IPS DF 6.9 (cell line): ENCODE measurements at places on chromosomes 2 and 18.
A peak's percentile ranks its signal among the peaks of the same experiment; 100 is the strongest.

- no peak for DNase-seq
Observed at GRCh38 chr2:28011322-28011737, 120.8 kb downstream of the BABAM2 start.

DNA sequence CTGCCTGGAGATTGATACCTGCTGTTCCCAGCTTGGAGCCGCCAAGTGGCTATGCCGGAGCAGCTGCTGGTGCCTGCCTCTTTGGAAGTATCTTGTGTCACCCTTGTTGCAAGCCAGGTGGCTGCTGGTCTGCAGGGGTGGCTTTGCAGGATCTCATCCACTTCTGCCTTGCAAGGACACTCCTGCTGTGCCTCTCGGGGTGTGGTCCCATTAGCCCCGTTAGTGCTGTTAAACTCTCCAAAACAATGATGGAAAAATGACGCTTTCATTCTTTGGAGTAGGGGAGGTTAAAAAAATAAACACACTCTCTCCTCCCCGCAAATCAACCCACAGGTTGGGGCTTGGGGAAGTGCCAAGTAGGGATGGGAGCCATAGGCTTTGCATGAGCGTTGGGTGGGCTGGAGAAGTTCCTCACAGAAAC lies 352.8 kb downstream of the RNF144A start:
- DNase-seq: no peak

DNA sequence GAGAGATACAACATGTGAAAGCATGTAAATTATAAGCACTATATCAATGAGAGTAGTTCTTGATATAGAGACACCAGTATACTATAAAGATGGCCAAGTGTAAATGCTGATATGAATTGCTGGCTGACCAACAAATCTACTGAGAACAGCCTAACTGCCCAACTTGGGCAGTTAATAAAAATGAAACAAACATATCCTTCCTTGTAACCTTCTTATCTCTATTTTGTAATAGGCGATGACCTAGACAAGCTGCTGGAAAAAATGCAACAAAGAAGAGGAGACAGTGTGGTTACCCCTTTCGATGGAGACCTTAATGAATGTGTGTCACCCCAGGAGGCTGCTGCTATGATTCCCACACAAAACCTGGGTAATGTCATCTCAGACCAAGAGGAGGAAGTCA lies 148.7 kb downstream of the ESCO1 start:
- no peak for DNase-seq

GRCh38 chr18:25799231-25799630 lies 291.2 kb downstream of the SS18 start:
- DNase-seq: no peak

DNA sequence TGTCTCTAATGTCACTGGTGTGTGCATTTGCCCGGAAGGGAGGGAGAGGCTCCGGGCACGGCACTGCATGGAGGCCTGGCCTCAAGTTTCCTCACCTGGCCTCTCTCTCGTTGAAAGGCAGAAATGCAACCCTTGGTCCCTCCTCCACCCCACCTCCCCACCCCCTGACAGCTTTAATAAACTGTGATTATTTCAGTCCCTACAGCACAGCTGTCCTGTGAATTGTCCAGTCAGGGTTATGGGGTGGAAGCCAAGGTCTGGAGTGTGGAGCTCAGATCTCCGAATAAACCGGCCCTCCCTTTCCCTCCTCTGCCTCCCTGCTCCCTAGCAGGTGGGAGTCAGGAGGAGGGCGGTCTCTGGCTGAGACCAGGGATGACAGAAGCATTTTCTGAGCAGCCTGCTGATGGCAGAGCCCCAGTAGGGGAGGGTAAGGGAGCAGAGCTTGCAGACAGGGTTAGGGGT lies 199.2 kb upstream of the SMAD2 start:
- no peak for DNase-seq

DNA sequence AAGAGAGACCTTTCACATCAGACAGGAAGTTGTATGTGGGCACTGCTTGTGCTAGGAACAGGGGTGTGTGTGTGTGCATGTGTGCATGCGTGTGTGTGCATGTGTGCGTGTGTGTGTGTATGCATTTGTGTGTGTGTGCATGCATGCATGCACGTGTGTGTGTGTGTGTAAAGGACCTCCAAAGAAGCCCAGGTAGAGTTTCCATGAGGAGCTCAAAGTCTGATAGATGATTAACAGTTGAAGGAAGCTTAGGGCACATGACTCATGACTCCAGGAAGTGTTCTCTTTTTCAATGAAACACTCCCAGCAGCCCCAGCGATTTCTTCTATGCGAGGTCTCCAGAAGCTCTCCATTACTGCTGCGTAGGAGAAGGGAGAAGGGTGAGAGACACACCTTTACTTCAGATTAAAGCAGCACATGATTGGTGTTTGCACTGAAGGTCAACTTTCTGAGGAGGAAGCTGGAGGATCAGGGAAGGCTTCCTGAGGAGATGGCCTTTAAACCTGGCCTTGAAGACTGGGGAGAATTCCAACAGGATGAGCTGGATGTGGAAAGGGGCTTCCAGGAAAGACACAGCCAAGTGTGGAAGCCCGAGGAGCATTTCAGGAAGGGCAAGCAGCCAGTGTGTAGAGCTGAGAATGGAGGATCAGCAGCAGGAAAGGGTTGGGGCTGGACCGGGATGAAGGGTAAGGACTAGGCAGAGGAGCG lies 77.7 kb downstream of the SMAD4 start:
- no peak for DNase-seq

DNA sequence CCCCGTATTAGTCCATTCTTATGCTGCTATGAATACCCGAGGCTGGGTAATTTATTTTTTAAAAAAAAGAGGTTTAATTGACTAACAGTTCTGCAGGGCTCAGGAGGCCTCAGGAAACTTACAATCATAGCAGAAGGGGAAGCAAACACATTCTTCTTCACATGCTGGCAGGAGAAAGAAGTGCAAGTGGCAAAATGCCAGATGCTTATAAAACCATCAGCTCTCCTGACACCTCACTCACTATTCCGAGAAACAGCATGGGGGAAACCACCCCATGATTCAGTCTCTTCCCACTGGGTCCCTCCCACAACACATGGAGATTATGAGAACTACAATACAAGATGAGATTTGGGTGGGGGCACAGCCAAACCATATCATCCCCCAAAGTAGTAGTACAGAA lies 2148.5 kb upstream of the PIK3C3 start:
- no peak for DNase-seq

DNA sequence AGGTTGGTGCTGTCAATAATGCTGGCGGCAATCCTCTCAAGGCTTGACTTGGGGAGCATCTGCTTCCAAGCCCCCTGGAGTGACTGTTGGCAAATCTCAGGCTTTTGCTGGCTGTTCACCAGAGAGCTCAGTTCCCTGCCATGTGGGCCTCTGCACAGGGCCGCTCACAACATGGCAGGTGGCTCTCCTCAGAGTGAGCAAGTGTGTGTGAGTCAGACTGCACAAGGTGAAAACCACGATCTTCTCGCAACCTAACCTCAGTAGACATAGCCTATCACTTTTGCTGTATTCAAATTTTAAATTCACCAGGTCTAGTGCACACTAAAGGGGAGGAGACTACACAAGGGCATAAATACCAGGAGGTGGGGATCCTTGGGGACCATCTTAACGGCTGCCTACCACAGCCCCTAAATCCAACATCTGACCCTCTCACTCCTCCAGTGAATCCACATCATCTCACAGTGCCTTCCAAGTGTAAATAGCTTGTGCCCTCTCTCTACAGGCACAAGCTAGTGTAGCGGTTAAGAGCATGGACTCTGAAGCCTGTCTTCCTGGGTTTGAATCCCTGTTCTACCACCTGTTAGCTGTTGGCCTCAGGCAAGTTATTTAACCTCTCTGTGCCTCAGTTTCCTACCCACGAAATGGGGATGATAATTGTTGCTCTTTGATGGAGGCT lies 187.7 kb upstream of the CXCR4 start:
- DNase-seq: no peak

DNA sequence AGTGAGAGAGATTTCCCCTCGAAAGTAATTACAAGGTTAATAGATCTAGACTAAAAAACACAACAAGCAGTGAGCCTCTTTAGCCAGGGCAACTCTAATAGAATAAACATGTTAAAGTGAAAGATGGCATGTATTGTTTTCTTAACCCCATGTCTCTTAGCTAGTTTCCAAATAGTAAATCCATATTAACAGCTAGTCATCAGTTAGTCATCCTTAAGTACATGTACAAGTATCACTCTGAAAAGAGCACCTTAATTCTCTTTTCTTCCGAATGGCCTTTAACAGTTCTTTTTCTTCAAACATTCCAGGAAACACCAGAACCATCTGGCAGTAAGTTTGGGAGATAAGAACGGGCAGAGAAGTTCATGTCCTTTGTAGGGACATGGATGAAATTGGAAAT lies 1480.0 kb downstream of the LRP1B start:
- no peak for DNase-seq

- no peak for DNase-seq
Observed at GRCh38 chr2:237629188-237629534, 1.8 kb downstream of the LRRFIP1 start.

GRCh38 chr2:129887688-129888266 lies 91.7 kb upstream of the RAB6C start:
- no peak for DNase-seq

GRCh38 chr2:32835148-32835547 lies 111.6 kb upstream of the LTBP1 start:
- no peak for DNase-seq

- no peak for DNase-seq
Observed at GRCh38 chr2:73933194-73933593, 6.5 kb downstream of the DGUOK start.

GRCh38 chr18:54749291-54749690 lies 79.0 kb upstream of the RAB27B start:
- no peak for DNase-seq

- DNase-seq: no peak
Observed at GRCh38 chr2:150876251-150876950, 385.3 kb downstream of the RBM43 start.

DNA sequence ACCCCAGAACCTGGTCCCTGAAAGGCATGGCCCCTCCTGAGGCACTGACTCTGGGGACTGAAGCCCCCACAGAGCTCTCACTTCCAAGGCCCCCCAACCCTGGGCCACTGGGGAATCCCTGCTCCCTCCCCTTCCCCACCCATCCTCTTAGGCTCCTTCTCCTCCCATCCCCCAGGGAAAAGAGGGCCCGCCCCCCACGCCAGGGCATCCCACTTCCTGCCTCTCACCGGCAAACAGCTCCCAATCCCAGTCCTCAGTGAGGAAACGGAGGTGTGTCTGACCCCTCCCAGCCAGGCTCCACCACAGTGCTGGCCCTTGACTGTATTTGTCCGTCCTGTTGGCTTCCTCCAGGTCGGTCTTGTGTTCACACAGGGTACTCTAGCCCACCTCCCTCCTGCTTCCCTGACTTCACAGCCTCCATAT lies 35.0 kb upstream of the PTMA start:
- peak; percentile 87 for DNase-seq

DNA sequence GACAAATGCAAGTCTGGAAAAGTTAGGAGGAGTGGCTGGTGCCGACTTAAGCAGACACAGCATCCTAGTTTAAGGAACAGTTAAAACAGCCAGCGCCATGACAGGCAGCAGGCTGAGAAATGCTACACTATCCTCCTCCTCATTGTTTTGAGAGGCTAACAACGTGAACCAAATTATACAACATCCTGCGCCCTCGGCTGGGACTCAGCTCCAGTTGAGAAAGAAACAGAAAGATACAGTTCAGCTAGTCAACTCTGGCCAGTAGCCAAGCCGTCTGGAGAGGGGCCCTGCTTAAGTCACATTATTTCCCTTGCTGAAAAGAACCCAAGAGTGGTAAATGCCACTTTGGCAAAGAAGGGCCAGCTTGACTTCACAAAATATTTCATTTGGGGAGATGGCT lies 90.2 kb downstream of the BCL11A start:
- DNase-seq: no peak

DNA sequence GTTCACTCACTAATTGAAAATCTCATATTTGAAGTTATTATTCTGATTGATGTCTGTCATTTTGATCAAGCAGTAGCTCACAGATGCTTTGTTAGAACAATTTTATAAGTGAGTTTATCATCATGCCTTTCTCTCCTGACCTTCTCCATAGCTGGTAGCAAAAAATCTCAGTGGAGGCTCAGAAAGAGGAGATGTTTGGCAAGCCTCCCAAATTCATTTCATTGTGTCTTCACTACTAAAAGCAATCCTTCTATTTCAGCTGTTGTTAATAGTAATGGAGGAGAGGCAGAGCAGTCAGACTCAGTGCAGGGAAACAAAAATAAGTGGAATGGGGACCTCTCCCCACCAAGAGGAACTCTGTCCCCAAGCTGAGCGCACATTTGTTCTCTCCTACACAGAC lies 2127.8 kb upstream of the CELF4 start:
- no peak for DNase-seq

- no peak for DNase-seq
Observed at GRCh38 chr18:2522112-2522511, 49.2 kb downstream of the METTL4 start.

DNA sequence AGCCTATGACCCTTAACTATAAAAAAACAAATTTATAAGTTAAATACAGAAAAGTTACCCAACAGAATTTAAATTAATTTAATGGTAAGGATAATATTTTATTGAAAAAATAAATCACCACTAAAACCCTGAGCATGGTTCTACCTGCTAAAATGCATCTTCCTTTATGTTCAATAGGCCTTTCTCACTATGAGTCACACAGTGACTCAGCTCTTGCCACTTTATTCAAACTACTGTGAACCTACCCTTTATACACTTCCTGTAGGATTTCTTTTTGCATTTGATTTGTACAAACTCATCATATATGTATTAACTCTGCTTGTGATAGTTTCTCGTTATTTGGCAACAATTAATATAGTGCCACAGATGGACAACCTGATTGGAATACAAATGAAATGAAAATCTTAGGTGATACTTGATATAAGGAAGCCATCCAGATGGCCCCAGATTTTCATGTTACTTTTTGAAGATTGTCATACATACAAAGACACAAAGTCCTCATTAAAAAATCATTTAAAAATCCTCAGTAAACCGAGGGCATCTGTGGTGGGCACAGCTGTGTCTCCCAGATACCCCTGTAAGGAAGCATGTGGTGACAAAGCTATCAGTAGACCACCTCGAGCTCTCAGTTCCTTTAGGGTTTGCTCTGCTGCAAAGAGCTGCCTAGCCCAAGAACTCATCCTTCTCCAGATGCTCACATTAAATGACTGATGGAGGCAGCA lies 55.2 kb upstream of the COBLL1 start:
- DNase-seq: no peak

DNA sequence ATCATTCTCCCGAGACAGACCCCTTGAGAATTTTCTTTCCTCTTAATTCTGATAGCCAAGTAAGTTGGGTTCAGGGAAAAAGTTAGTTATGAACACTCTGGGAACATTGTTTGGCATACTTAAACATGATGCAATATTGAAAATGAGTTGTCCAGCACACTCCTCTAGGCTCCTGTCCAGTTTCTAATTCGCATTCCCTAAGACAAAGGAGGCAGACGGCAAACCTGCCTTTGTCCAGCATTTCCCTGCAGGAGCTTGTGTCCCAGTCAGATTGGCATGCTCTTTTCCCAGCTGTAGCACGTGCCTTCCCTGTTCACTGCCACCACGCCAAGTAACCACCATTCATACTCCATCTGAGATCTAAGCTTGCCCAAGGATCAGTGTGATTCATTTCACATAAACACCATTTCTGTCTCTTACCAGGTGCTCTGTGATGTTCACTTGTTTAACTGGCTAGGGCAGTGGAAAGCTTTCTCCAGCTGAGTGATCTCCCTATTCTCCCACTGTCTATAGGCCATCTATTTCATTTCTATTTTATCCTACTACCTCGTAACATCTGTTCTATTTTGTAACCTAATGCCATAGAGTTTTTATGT lies 150.0 kb upstream of the EPB41L3 start:
- no peak for DNase-seq

- DNase-seq: peak; percentile 43
Observed at GRCh38 chr18:27599202-27599829, 414.2 kb upstream of the CHST9 start.
